ENCODE measurements at places on chromosomes 1 and 21.
A peak's percentile ranks its signal among the peaks of the same experiment; 100 is the strongest.

DNA sequence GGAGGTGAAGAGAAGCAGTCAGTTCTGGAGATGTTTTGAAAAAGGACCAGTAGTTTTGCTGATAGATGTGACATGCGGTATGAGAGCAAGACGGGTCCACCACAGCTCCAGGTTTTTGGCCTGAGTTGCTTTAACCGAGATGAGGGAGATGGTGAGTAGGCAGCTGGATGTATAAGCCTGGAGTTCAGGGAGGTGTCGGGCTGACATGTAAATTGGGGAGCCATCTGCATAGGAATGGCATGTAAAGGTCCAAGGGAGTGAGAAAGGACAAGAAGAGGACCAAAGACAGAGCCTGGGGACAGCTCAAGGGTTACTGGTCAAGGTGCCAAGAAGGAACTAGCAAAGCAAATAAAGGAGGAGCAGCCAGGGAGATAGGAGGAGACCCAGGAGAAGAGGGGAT lies 503.7 kb downstream of the MATN1 start:
- no peak for DNase-seq

GRCh38 chr1:230149751-230150584 lies 82.9 kb downstream of the GALNT2 start:
- DNase-seq = no peak

DNA sequence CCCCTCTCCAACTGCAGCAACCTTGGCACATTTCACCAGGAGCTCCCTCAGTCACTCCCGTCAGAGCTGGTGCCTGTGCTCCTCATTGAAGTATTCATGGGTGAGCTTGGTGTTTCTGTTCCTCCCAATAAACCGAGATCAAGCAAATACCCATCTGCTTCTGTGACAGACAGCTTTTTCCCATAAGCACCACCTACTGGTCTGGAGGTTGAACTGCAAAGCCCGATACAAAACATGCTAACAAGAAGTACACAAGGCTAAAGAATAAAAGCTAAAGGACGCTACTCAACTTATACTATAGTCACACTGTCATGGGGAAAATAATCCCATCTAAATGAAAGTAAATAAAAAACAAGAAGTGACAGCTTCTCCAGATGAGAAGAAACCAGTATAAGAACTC lies 111.9 kb upstream of the C21orf91 start:
- peak; percentile 24 for DNase-seq

GRCh38 chr1:230122366-230123279 lies 55.6 kb downstream of the GALNT2 start:
- no peak for DNase-seq

DNA sequence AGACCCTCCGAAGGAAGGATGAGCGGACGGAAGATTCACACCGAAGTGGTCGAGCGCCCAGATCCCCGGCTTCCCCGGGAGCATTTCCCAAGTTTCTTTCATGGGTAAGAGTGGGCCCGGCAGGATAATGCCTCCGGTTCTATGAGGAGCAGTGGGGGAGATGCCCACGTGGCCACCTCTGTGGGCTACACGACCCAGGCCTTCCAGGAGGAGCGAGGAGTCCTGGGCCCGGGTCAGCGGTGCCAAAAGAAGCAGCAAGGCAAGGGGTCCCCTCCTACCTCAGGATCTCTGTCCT lies 7.9 kb upstream of the NBPF11 start:
- DNase-seq = no peak

- no peak for DNase-seq
Observed at GRCh38 chr1:80535466-80535865, 1265.3 kb upstream of the ADGRL2 start.

DNA sequence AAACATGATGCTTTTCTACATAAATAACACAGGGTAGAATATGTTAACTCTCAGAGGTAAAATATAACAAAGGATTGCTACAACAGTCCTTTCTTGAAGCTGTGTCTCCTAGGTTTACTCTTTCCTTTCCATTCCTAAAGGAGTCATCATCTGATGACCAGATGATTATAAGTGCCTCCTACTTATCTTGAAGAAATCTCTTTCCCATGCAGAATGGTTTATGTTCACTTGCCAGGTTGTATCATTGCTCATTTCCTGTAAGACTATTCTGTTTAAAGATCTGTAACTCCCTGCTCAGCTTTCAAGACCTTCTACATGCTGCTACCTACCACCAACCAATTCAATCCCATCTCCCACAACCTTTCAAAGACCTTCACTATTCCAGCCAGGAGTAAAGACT lies 51.5 kb upstream of the PTCH2 start:
- DNase-seq = no peak

DNA sequence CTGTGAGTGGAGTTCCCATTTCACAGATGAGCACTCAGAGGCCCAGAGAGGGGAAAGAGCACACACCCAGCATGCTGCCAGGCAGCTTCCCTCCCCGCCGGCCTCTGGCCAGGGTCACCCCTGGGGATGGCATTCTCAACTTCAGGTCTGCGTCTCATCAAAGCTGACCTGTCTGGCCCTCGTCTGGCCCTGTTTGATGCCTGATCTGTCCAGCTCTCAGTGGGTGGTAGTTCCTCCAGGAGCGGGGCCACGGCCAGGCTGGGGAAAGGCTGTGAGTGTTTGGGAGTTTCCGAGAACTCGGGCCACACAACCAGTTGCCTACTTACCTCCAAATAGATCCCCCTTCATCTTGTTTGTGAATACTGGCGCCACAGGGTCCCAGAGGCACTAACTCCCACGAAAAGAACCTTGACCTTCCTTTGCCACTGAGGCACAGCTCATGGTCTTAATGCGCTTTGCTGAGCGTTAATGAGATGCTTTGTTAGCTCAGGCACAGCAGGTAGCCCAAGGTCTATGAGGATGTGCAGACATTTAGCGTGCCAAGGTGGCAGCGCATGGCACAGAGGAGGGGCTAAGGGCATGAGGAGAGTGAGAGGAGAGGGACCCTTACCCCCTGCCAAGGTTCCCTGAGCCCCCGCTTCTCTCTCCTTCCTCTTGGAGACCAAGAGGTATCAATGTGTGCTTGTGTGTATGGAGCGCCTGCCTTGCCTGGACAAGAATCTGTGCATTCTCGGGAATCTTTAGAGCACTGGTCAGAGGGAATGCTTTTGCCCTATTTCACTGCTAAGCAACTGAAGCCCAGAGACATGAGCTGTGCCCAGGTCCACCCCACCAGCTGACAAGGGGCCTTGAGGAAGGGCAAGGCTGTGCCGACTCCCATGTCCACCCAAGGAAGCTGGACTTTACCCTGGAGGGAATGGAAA lies 61.2 kb downstream of the DISP3 start:
- DNase-seq = no peak

DNA sequence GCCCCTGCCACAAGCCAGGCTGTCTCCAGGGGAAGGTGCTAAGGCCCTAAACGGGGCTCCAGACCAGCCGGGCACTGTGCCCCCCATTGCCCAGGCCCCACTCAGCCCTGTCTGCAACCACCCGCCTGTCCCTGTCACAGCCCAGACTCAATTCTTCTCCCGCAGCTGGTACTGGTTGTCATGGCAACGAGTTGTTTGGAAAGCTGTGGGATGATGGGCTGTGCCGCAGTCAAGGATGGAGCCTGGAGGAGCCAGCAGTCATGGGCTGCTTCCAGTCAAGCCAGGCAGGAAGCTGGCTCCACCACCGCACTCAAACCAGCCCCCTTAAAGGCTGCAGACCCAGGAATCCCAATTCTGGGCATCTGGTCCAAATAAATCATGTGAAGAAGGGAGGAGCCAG lies 4.2 kb downstream of the SPOCD1 start:
- DNase-seq = no peak

DNA sequence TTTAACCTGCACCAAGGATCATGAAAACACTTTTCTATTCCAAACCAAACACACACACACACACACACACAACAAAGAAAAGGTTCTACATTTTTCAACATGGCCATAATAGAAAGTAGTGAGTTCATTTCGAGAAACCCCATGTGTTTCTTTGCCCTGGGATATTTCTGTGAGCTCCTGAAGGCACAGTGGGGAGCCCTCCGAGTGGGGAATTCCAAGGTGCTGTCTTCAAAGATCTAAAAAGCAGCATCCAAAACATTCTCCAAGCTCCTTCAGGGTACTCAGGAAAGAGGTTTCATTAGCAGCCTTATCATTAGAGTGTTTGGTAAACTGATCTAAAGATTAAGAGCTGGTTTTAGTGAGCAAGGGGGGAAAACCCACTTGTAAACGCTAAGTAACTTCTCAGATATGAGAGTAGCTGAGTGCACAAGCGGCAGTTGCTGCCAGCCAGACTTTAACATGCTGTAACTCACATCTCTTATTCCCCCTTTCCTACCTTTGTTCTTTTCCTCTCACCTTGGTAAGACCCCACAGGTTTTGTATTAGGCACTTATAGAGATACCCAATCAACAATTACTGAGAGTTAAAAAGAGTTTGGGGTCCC lies 38.3 kb downstream of the ZC3H11B start:
- no peak for DNase-seq

GRCh38 chr1:24415910-24416665 lies 486 bp downstream of the NIPAL3 start:
- DNase-seq = no peak

- DNase-seq = no peak
Observed at GRCh38 chr21:15439726-15440125, 290.1 kb upstream of the USP25 start.

DNA sequence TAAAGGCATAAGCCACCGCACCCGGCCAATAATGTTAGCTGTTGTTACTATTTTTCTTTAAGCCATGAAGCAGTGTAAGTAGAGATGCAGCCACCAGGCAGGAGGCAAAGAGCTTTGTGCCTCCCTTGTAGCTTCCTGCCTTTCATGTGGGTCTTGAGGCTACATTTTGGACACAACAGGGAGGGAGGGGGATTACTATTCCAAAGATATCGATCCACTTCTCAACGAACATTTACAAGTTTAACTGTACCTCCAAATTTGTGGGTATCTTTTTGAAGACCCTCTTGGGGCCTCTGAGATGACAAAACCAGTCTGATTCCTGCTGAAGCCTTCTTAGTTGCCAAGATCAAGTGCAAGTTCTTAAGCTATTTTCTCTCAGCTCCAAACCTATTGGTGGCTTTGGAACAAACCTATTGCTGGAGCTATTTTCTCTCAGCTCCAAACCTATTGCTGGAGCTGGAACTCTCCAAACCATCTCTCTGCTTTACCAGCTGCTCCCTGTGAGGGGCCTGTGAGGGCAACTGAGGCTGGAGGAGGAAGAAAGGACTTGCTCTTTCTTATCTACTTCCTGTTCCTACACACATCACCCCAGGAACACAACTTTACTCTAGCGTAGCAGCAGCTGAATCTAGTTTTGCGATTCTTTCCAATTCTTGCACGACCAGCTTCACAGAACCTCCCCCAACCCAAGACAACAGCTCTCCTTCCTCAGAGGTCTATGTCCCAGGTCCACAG lies 16.1 kb upstream of the RCAN3 start:
- no peak for DNase-seq

DNA sequence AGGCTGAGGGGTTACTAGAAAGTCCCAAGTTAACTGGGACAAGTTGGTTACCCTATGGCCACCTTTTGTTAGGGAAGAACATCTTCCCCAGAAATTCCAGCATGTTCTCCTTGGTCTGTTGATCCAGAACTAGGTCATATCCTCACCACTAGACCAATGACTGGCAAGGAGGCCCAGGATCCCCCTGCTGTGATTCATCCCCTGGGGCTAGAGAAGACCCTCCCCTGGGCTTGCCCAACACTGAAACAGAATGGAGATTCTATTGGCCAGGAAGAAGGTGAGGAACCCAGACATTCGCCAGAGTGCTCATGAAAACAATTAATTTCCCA lies 90.1 kb upstream of the SIM2 start:
- DNase-seq = no peak

GRCh38 chr1:205312866-205313562 lies 8.5 kb downstream of the NUAK2 start:
- DNase-seq = no peak

- DNase-seq = no peak
Observed at GRCh38 chr1:20698195-20698910, 19.5 kb downstream of the KIF17 start.

DNA sequence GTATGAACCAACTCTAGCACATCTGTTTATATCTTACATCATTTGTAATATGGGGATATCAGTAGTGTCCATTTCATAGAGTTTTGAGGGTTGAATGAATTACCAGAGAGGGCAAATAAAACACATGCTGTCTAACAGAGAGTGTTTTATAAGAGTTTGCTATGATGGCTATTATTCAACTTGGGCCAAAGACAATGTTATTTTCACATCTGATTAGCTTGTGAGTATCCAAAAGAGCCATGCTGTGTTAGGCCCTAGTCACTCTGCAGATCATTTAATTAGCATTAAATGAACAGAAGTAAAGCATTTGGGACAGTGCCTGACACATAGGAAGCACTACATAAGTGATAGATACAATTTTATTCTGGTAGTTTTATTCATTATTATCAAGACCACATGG lies 4.2 kb upstream of the RNF11 start:
- DNase-seq = no peak

DNA sequence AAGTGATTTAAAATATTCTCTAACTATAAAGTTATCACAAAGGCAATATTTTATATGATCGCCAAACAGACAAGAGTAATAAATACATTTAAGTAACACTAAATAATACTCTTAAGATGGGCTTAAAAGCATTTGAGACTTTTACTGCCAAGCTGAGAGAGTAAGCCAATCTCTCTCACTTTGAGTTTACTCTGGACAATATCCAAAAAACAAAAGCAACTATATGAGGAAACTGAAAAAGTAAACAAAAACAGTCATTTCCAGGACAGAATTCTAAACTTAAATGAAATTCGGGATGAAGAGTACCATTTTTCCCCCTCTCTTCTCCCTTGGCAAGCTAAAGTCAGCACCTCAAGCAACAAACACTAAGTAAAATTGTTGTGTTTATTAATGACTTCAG lies 173.2 kb downstream of the COP1 start:
- DNase-seq = no peak

- DNase-seq = no peak
Observed at GRCh38 chr1:99548943-99549605, 96.8 kb upstream of the PALMD start.

DNA sequence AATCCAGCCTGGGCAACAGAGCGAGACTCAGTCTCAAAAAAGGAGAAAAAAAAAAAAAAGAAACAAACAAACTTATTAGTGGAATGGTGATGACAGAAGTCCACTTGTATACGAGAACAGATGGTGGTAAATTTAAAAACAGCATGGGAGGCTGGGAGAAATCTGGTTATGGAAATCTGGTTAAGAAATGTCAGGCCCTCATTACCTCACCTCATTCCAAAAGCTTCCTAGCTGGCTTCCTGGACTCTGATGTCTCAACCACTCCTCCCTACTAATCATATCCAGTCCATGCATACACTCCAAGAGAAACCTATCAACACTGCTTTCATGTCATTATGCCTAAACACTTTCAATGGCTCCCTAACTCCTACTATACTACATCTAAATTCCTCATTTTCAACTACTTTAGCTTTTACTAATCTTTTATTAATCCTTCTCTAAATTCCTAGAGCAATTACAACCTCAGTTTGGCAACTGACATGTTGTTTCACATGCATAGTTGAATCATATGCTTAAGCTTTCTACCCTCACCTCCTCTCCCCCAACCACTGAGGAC lies 52.9 kb downstream of the FOXJ3 start:
- DNase-seq = no peak
